ENCODE measurements at places on chromosomes 11 and 22. TPM values are rescaled to one million over a fixed set of nuclear protein-coding genes. Genes with fewer than 3 reads are reported as not detected.
A peak's percentile ranks its signal among the peaks of the same experiment; 100 is the strongest.

The MYBPC3 gene
- not detected for total RNA-seq

The MRPL49 gene
- total RNA-seq, result 61.6 TPM

The SCO2 gene
- total RNA-seq, result 1.3 TPM

The RASGRP2 gene
- not detected for total RNA-seq

The USP2 gene
- total RNA-seq, result 0.21 TPM

The KRTAP5-11 gene
- total RNA-seq, result not detected

The KDM4E gene
- not detected for total RNA-seq

The ART5 gene
- not detected for total RNA-seq

The H19 gene
- total RNA-seq, result 0.23 TPM

The MYOD1 gene
- total RNA-seq, result not detected

GRCh38 chr11:91199866-91200265, 977.0 kb upstream of the CHORDC1 start:
- DNase-seq, result no peak

GRCh38 chr11:65473278-65473860, 25.5 kb upstream of the MALAT1 start:
- DNase-seq, result no peak

DNA sequence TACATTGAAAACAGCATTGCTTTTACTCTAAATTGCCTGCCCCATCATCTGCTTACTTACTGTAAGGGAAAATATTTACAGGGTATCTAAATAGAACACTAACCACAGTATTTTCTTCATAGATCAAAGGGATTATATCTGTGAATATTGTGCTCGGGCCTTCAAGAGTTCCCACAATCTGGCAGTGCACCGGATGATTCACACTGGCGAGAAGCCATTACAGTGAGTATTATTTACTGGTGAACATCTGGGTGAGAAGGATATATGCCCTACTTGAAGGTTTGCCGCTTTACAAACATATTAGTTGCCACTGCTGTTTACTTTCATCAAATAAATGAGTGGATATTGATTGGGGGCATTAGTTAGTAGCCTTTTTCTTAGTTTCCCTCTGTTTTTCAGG, 5.9 kb upstream of the CNTF start:
- peak; percentile 88 for DNase-seq

- no peak for DNase-seq
Observed at GRCh38 chr22:27133019-27133431, 475.6 kb downstream of the MIAT start.

DNA sequence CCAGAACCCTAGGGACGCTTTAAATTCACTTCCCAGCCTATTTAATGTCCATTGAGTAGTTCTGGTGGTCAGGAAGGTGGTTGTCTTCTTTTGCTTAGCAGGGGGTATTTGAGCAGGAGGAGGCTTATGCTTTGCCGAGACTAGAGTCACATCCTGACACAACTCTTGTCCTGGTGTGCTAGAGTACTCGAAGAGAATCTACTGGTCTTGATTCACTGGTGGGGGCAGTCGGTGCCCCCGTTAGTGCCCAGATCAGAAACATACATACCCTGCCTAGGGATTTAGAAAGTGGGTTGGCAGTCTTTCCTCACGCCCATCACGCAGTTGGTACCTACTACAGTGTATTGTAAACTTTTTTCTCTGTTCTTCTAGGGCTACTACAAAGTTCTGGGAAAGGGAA, 2.7 kb downstream of the RPL27A start:
- DNase-seq, result no peak

- DNase-seq, result no peak
Observed at GRCh38 chr22:32850591-32851517, 49.3 kb downstream of the TIMP3 start.

- no peak for DNase-seq
Observed at GRCh38 chr11:29395555-29396072, 621.2 kb downstream of the KCNA4 start.

GRCh38 chr11:1546536-1547466, 25.3 kb downstream of the DUSP8 start:
- DNase-seq, result no peak

- no peak for DNase-seq
Observed at GRCh38 chr22:40595497-40596234, 40.9 kb downstream of the MRTFA start.

DNA sequence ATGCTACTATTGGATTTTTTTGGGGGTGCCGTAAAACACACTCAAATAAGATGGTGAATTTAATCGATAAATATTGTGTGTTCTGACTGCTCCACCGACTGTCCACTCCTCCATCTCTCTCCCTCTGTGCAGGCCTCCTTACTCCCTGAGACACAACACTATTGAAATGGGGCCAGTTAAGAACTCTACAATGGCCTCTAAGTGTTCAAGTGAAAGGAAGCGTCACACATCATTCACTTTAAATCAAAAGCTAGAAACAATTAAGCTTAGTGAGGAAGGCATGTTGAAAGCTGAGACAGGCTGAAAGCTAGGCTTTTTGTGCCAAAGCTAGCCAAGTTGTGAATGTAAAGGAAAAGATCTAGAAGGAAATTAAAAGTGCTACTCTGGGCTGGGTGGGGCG, 156.7 kb downstream of the CTTN start:
- no peak for DNase-seq

DNA sequence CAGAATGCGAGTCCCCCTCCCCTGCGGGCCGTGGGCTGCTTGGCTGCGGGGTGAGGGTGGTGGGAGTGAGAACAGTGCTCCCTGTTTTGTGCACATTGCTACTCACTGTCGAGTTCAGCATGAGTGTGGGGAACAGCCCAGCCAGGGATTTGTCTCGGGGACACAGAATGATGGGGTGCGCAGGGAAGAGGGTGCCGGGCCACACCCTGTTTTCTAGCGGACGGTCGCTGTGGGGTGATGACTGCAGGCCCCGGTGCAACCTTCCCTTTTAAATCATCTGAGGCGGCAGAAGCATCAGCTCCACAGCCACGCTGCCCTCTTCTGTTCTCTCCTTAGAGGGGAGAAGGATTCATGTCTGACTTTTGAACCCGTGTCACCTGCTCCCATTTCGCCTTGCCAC, 1051.2 kb downstream of the TBC1D22A start:
- DNase-seq, result no peak

GRCh38 chr11:76903325-76903724, 42.6 kb downstream of the ACER3 start:
- no peak for DNase-seq

GRCh38 chr11:65873318-65874156, 937 bp upstream of the EFEMP2 start:
- DNase-seq, result peak; percentile 78

DNA sequence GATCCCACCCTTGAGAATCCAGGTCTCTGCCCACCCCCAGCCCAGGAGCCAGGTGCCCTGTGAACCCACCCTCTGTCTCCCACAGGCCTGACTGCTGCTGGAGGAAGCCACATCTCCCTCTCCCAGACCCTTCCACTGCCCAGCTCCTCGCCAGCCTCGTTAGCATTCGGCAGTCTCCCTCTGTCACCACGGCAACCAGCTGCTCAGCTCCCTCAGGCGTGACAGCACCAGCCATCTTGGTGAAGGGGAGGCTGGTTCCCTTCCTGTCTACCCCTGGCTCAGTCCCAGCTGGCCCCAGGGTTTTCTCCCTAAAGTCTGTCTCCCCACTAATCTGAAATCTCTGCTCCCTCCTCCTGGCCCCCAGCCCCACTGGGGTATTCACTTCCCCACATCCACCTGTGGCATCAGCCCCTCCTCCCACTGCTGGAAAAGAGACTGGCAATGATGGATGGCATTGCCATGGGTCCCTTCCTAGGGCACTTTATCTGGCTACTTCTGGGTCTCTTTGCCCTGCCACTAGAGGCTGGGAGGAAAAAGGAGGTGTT, 28.1 kb downstream of the NRXN2 start:
- no peak for DNase-seq

DNA sequence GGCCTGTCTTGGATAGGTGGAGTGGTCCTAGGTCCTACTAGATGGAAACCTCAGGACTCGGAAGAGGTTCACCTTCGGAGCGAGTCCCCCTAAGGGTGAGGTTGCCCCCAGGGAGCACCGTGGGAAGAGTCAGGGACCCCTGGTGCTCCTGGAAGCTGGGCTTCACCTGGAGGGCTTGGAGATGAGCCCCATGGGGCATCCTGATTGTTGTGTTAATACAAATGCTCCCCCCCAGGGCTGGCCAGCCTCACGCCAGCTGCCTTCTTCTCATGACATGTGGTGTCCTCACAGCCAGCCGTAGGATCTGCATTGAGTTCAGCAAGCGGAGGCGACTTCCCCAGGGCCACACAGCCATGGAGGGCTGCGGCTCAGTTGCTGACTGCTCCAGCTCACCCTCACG, 1487.5 kb downstream of the BRD1 start:
- DNase-seq, result no peak

GRCh38 chr11:122917311-122917710, 34.8 kb downstream of the JHY start:
- no peak for DNase-seq

DNA sequence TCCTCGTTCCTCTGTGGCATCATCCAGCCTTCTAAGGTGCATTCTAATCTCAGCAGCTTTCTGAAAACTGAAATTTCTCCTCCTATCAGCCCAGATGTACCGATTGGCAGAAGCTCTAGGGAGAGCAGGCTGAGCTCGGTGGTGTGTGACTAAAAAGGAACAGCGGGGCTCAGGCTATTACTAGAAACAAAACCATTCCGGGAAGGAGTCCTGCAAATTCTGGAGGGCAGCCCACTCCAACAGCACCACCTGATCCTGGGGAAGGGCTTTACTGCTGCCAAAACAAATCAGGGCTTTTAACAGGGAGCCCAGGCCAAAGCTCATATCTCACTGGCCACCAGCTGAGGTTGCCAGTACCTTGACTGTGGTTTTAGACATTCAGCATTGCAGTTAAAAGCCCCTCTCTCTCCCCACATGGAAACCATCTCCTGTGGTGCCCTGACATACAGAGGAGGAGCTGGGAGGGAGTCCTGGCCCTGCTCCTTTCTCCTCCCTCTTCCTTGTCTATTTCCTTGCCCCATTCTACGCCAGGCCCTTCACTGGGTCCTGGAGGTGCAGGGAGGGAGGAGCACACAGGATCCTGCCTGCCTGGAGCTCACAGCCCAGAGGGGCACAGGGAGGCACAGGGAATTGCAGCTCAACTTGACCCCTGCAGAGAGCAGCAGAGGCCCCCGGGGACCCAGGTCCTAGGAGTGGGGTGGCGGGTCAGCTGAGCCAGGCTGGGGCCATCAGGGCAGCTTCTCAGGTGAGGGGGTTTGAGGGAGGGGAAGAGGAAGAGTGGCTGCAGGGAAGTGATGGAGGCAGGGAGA, 889 bp downstream of the PLAAT4 start:
- peak; percentile 61 for DNase-seq

GRCh38 chr22:39717099-39717498, 146.5 kb downstream of the CACNA1I start:
- no peak for DNase-seq

DNA sequence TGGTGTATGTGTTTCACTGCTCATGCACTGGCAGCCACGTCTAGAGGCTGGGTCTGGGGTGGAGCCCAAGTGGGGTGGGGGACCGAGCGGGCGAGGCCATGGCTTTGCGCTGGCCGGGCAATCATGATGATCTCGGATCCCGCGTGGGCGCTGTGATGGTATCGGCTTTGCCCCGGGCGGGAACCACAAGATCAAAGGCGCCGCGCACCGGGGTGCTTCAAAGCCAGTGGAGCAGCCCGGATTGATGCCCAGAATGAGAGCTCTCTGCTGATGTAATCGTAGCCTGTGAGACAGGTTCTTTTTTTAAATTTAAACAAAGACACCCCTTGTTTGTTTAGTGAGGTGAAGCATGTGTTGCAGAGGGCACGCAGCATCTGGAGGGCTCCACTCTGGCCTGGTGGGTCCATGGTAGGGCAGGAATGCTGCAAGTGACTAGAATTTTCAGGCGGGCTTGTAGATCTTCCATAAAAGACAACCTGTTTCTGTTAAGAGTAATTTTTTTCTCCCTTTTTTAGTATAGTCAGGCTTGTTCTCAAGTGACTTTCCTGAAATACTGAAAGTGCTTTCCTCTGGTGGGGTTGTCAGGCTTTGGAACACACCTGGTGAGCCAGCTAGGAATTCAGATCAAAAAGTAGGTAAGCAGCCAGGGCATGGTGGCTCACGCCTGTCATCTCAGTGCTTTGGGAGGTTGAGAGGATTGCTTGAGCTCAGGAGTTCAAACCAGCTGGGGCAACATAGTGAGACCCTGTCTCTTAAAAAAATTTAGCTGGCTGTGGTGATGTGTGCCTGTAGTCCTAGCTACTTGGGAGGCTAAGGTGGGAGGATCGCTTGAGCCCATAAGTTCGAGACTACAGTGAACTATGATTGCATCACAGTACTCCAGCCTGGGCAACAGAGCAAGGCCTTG, 40.7 kb downstream of the ZNRF3 start:
- no peak for DNase-seq

DNA sequence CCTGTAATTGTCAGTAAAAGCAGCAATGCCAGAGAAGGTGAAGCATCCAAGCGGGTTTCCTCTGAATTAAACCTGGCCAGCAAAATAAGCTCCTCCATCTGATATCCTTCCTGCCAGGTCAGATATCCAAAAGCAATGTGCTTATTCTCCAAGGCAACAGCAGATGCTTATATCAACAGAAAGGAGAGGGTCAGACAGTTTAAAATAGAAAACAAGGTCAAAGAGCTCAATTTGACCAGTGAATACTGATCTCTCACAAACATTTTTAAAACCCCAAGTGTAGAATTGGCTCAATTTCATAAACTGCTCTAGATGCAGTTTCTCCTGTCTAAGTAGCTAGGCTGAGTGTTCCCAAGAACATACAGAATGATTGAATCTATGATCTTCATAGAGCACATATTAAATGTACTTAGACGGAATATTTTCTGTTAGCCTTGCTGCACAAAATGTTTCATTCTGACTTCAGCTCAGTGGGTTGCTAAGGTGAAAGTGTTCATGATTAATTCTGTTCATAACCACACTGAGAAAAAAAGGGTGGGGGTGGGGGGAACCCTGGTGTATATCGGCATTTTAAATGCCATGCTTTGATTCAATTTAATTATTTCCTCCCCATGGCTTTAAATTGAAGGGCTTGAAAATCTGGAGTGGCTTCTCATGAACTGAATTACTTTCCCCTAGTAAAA, 174.2 kb upstream of the ARHGAP20 start:
- DNase-seq, result no peak

GRCh38 chr11:125512106-125512505, 16.0 kb upstream of the FEZ1 start:
- DNase-seq, result no peak

- DNase-seq, result no peak
Observed at GRCh38 chr11:69209421-69210309, 53.9 kb downstream of the SMIM38 start.

DNA sequence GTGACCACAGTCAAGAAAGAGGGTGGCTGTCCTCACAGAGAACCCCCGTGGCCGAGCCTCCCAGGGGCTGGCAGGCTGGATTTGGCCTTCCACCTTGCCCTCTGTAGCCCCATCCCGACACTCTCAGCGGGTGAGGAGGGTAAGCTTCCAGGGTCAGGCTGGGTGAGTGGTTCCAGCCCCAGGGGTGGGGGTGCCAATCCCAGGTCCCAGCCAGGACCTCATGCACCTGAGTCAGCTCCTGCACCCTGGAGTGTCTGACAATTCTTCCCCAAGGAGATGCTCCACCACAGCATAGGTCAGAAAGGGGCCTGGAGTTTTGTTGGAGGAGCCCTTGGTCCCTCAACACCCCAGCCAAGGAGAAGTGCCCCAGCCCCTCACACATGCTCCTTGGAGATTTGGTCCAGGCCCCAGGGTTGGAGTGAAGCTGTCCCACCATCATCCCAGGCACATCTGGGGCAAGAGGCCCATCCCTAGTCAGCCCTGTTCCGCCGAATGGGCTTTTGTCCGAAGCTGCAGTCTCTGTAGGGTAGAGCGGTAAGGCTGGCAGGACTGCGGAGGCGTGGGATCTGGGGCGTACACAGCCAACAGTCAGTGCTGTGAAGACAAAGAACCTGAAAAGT, 8.4 kb downstream of the LINC01488 start:
- DNase-seq, result no peak
